ENCODE measurements at places on chromosomes 3 and 15.

DNA sequence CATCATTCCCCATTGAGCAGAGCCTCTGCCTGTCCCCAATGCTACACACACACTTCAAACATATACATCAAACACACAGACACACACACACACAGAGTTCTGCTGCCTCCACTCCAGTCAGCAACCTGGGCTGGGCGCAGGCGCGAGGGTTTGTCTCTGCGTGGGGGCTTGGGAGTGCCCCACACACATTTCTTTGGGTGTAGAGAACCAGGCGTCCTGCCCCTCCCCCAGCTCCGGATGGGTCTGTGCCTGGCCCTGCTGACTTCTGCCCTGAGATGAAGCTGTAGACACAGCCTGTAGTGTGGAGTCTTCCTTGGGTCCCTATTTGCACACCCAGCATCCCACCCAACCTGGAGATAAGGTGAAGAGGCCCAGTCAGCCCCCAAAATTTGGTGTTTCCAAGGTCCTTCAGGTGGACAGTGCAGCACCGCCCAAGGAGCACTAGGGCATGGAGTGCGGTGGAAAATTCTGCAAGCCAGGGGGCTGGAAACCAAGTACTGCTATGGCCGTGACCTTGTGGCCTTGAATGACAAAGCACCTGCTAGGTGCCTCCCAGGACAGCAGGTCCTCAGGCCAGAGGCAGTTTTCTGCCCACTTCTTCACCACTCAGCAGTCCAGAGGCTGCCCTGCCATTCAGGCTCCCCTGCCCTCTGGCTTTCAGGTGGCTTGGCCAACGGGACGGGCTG lies 26.8 kb downstream of the FBXW12 start:
- DNase-seq: no peak

DNA sequence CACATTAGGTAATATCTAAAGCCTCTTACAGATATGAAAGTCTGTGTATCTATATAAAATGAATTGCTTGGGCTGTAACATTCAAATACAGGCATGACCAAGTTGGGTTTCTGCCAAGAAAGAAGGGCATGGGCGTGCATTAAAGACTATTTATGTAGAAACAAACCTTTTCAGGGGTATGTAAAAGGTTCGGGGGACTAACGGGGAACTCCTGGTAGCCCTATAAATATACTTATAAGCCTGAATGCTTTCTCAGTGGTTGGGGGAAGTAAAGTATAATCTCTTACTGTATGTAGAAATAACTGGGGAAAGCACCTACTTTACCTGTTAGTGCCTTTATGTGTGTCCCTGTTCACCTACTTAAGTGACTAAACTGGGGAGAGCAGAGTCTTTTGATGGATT lies 154.5 kb upstream of the TBL1XR1 start:
- DNase-seq: no peak

- DNase-seq: peak; percentile 85
These were observed 1.5 kb downstream of the MGA start for GRCh38 chr15:41661518-41662225.

DNA sequence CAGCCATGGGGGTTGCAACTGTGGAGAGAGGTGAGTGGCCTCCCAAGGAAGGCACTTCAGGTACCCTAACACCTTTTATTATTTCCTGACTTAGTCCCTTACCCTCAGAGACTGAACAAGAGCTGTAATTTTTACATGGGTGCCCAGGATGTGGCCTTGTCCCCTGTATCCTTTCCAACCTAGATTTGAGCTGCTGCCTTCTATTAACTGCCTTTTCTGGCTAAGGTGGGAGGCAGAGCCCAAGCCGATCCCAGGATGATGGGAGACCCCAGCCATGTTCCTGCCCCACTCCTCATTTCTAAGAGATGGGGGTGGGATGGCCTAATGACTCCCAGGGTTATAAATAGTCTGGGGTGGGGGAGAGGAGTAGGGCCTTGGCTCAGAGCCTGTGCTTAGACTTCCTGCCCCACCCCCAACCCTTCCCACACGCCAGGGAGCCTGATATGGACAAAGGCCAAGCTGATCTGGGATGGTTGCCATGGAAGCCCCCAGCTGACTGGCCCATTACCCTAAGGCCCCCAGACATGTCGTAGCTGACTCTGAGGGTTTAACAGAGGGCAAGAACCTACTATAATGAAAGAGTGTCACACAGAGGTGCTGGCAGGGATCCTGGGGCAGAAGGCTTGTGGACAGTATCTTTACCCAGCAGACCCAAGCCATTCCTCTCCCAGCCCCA lies 1.9 kb downstream of the KLHDC8B start:
- DNase-seq: peak; percentile 64

DNA sequence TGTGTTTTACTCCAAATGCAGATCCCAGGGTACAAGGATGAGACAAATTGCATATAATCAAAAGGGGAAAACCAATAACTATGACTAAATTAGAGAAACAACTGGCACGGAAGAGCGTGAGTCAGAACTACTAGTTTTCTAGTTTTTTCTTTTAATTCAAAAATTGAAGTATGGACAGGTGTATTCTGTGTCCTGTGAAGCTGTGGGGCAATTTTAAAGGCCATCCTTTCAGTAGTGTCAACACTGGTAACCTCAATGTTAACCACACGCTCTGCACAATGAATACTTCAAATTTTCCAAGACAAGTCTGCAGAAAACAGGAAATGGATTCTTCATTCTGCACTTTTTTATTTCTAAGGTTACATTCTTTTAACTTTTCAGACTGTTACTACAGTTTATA lies 32.5 kb upstream of the GOLGA8A start:
- DNase-seq: no peak

DNA sequence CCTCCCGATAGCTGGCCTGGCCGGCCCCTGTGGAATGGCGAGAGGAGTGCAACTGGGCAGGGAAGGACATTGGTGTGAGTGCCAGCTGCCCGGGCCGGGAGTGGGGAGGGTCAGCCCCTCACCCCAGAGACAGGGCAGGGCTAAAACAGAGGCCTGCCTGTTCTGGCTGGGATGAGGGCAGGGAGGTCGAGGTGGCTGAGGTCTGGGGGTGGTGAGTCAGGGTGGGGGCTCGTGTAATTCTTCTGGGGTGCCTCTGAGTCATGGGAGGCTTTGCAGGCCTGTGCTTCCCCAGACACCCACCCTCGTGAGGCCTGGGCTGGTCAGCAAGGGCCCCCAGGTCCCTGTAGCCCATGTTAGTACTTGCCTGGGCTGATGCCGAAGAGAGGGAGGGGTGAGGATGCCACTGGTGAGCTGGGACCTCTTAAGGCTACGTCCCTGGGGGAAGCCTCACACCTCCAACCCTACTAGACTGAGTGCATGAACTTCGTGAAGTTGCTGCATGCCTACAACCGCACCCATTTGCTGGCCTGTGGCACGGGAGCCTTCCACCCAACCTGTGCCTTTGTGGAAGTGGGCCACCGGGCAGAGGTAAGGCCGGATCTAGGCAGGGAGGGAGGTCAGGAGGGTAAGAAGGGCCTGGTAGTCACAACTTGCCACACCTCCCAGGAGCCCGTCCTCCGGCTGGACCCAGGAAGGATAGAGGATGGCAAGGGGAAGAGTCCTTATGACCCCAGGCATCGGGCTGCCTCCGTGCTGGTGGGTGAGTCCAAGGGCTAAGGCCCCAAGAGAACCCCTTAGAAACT lies 1.7 kb downstream of the SEMA3B start:
- DNase-seq: no peak

DNA sequence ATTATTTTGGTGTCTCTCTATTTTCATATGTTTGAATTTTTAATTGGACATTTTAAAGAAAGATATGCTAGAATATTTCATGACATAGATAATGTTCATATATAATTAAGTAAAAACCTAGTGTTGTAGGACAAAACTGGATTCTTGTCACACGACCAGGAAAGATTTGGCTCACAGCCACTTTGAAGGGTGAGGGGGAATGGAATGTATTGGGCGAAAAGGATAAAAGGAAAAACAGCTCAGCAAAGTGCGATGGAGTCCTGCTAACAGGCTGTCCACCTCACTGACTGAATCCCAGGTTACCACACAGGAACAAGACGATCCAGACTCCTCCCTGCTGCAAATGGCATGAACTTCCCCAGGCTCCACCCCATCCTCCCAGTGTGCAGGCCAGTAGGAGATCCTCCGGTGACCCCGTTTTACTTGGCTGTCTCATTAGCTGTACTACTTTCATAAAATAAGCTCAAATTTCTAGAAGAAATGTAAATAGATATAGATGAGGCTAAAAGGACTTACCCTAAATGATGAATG lies 186.2 kb downstream of the CD47 start:
- DNase-seq: no peak

GRCh38 chr15:70192041-70192440 lies 94.3 kb upstream of the TLE3 start:
- DNase-seq: no peak

DNA sequence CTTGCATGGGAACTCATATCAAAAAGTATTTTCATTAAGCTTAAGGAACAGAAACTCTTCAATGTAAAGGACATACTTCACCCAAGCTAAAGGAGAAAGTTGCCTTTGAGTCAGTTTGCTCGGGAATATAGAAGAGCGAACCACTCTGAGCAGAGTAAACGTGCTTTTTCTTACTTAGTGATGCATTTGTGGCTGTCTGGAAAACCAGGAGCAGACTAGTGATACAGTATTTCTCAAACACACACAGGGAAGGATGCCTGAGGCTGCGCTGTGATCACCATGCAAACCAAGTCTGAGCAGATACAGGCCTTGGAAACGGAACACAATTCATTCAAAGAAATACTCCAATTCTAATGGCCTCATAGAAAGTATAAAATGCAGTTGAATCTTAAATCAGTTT lies 121.0 kb upstream of the CDIN1 start:
- DNase-seq: no peak
